ENCODE measurements at places on chromosomes 6 and 20. TPM values are rescaled to one million over a fixed set of nuclear protein-coding genes. Genes with fewer than 3 reads are reported as not detected.
A peak's percentile ranks its signal among the peaks of the same experiment; 100 is the strongest.

- H3K27ac ChIP-seq = no peak overlapping the region
- no peaks in the 10 kb centered on the region for H3K4me1 ChIP-seq
- H3K36me3 ChIP-seq = no peaks in the 10 kb centered on the region
- H3K4me3 ChIP-seq = no peak overlapping the region
Observed at GRCh38 chr6:127578900-127579299, 1.9 kb downstream of the C6orf58 start.

- H3K4me1 ChIP-seq = no peaks in the 10 kb centered on the region
- DNase-seq = no peak
- H3K27ac ChIP-seq = no peak overlapping the region
- H3K27me3 ChIP-seq = no peaks in the 10 kb centered on the region
- H3K36me3 ChIP-seq = no peaks in the 10 kb centered on the region
Observed at GRCh38 chr6:1840491-1841121, 230.9 kb downstream of the FOXC1 start.

- H3K4me1 ChIP-seq = peaks cover 23% of the 10 kb centered on the region
- H3K36me3 ChIP-seq = no peaks in the 10 kb centered on the region
- H3K27me3 ChIP-seq = no peaks in the 10 kb centered on the region
- no peak for DNase-seq
- peak overlapping the region; percentile 92 for H3K4me3 ChIP-seq
- H3K27ac ChIP-seq = peak overlapping the region; percentile 80
Observed at GRCh38 chr6:145815309-145816274, 997 bp upstream of the FBXO30 start.

DNA sequence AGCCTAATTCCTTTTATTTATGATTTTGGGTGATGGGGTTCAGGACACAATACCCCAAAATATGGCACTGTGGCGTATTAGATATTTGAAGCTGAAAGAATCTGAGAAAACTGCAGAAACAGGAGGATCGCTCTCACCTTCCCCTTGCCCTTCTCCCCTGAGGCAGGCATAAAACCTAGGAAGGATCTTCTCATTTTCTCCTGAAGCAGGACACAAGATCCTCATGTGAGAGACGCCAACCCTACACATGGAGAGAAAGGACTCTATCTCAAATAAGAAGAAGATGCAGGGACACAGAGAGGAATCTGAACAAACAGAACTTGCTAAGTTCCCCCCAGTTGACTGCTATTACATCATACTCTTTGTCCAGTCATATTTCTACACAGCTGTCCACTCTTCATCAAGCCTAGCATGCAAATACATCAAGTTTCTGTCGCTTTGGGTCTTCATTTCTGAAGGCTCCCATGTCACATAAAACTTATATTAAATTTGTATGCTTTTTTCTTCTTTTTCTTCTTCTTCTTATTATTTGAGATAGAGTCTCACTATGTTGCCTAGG, 109.0 kb downstream of the DTNBP1 start:
- no peaks in the 10 kb centered on the region for H3K36me3 ChIP-seq
- H3K4me1 ChIP-seq = no peaks in the 10 kb centered on the region
- H3K27me3 ChIP-seq = no peaks in the 10 kb centered on the region
- H3K4me3 ChIP-seq = no peak overlapping the region
- no peak overlapping the region for H3K27ac ChIP-seq
- no peak for DNase-seq

GRCh38 chr6:97656706-97657350, 373.8 kb upstream of the MMS22L start:
- no peaks in the 10 kb centered on the region for H3K36me3 ChIP-seq
- no peak for DNase-seq
- no peak overlapping the region for H3K4me3 ChIP-seq
- no peaks in the 10 kb centered on the region for H3K27me3 ChIP-seq
- H3K27ac ChIP-seq = no peak overlapping the region

Gene KCNS1
- 0.07 TPM for polyA plus RNA-seq

Data from naive thymus-derived CD4-positive, alpha-beta T cell (primary cell).